ENCODE measurements at places on chromosomes 7 and 10.

- no peak for DNase-seq
Observed at GRCh38 chr7:42231043-42231787, 5.8 kb downstream of the GLI3 start.

DNA sequence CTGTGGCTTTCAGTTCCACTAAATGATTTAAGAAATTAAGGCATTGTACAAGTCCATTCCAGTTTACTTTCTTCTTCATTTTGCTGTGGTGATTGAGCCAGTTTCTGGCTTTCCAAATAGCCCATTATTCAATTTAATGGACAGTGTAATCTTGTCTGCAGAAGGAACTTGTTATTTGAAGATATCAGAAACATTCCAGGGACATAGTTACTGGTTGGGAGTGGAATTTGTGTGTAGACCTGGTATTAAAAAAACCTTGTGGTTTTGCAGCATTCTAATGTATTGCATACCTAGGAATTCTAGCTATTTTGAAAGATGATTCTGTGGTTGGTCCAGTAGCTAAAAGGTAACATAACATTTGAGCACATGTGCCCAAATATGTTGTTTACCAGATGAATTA is 72.2 kb downstream of the MCU start:
- no peak for DNase-seq

DNA sequence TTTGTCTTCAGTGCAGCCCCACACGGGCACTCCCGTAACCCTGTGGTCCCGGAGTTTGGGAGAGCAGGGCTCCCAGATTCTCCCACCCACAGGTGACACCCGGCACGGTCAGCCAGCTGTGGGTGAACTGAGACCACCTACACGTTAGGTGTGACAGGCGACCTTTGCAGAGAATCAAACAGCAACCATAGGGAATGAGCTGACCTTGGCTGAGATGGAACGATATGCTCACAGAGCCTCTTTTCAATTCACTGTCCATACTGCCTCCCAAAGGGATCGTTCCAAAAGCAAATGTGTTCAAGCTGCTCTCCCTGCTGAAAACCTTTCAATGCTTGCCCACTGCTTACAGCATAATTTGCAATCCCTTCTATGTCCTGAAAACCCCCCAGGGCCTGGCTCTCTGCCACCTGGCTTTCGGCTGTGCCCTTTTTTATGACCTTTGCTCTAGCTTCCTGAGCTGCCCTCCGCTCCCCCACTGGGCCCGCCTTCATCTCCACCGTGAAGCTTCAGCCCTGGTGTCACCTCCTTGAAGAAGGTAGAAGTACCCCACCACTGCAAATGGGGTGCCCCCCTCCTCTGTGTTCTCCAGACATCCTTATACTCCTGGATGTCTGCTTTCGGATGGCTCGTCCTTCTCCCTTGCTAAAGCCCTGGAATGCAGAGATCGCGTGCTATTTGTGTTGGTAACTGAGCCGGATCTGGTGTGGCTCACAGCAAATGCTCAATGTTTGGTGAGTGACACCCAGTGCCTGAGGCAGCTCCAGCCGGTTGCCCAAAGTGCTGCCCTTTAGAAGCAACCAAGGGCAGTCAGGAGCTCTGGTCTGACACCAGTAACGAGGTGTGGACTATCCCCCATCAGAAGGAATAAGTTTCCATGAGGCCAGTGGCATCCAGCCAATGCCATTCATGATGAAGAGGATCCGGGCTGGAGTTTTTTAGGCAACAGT is 90.4 kb downstream of the KIAA1549 start:
- DNase-seq, result no peak

DNA sequence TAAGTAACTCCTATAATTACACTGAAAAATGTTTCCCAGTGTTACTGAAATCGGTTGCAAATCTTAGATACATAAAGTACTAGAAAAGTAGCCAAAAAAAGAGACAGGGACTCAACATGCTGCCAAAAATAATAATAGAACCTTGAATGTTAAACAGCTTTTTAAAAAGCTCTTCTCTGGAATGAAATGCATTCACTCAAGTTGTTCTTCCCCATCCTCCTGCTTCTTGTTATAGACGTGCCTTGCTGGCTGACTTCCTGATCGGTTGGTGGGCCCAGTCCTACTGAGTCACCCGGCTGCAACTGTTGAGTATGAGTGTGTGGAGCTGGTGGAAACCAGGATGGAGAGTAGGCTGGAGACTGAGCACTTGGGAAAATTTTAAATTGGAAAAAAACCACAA is 30.6 kb upstream of the RAPGEF5 start:
- DNase-seq, result no peak

GRCh38 chr10:110355141-110355831 is 50.6 kb upstream of the SMNDC1 start:
- no peak for DNase-seq

- no peak for DNase-seq
Observed at GRCh38 chr10:118520116-118520742, 75.2 kb downstream of the PRLHR start.

- DNase-seq, result no peak
Observed at GRCh38 chr7:55104712-55105433, 86.1 kb downstream of the EGFR start.

- DNase-seq, result no peak
Observed at GRCh38 chr10:132848291-132848701, 62.3 kb upstream of the NKX6-2 start.

GRCh38 chr10:4649886-4650508 is 176.0 kb upstream of the AKR1E2 start:
- no peak for DNase-seq

- DNase-seq, result no peak
Observed at GRCh38 chr7:116315803-116316202, 105.5 kb downstream of the TES start.

GRCh38 chr7:90540406-90540805 is 55.7 kb upstream of the CDK14 start:
- DNase-seq, result no peak
